ENCODE measurements at places on chromosomes 13 and 19.

DNA sequence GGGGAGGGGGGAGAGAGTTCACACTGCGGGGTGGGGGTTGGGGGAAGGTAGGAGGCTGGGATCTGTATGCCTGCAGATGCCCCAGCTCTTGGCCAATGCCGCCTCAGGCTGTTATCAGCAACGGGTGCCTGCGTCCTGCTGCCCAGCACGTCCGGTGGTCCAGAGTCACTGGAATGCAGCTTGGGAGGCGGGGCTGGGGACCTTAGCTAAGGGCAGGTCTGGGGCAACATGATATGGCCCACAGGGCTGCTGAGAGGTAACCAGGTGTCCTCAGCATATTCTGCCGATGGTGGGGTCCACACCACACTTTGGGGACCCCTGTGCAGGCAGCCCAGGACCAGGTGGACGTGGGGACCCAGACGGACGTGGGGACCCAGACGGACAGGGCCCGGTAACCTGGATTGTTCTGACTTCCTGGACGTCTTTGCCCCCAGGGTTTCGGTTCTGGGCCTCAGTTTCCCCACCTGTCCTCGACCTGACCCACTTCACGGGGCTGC is 668 bp upstream of the ARHGAP45 start:
- no peak for DNase-seq

- no peak for DNase-seq
Observed at GRCh38 chr19:46882034-46882433, 21.2 kb downstream of the ARHGAP35 start.

GRCh38 chr13:20274466-20274865 is 42.3 kb upstream of the GJB6 start:
- DNase-seq, result no peak

DNA sequence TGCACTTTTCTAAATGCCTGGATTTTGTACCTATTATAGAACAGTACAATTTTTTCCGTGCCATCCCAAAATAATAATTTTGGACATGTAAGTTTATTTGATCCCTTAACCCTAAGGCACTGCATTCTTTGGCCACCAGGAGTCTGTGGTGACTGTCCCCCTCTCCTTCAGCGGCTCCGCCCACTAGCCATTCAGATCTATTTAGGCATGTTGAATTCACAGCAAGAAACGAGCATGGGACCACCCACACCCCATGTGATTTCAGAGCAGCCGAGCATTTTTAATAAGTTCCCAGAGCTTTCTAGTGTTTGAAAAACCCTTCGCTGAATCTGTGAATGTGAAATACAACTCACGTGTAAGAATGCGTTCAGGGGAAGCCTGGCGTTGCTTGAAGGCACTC is 567.5 kb downstream of the MYO16 start:
- DNase-seq, result no peak

- DNase-seq, result no peak
Observed at GRCh38 chr13:43879755-43880181, at the start of gene LACC1. Gene LACC1 (plus strand): TSS chr13:43879904. CDS start chr13:43880986, 1,082 bp downstream.

DNA sequence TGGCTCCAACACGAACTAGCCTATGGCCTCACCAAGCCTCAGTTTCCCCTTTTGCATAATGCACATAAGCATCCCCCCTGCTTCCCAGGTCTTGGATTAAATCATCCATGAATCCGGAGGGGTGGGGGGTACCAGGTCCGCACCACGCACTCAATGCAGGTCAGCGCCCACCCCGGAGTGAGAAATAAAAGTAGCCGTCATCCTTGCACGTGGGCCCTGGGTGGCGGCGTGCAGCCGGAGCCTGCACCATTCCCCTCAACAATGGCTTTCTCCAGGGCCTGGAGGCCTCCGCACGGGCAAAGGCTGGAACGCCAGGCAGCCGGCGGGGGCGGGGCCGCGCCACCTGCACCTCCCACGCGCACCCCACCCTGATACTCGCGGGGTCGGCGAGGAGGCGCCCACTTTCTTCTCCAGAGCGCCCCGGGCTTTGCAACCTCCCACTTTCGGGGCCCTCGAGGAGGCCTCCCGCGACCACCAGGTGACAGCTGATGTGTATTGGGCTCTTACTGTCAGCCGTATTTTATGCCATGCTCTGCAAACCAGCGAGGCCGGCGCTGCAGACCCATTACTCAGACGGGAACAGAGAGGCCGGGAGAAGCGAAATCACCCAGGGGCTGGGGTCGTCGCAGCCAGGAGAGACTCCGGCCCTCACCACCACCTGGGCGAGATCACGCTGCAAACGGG is 767 bp upstream of the GADD45B start:
- DNase-seq, result peak; percentile 54

GRCh38 chr19:741506-742131 is 9.3 kb upstream of the MISP start:
- no peak for DNase-seq

- DNase-seq, result peak; percentile 35
Observed at GRCh38 chr13:32515246-32515645, 23.3 kb downstream of the N4BP2L2 start.

- DNase-seq, result no peak
Observed at GRCh38 chr19:46992699-46993535, 26.7 kb upstream of the NPAS1 start.

DNA sequence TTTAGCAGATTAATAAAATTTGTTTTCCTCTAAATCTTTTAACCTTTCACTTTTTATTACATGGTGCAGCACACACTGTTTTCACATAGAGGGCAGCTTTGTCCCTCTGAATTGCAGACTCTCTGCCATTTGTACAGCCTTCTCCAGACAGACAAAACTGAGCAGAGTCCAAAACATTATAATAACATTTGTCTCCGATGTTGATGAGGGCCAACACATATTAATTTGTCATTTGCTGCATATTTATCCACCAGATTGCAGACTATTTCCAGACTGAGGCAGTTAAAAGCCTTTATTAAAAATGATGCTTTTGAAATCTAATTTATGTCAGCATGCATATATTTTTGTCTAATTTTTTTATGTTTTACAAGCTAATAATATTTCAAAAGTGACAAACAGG is 1251.9 kb upstream of the SLC10A2 start:
- DNase-seq, result peak; percentile 58

DNA sequence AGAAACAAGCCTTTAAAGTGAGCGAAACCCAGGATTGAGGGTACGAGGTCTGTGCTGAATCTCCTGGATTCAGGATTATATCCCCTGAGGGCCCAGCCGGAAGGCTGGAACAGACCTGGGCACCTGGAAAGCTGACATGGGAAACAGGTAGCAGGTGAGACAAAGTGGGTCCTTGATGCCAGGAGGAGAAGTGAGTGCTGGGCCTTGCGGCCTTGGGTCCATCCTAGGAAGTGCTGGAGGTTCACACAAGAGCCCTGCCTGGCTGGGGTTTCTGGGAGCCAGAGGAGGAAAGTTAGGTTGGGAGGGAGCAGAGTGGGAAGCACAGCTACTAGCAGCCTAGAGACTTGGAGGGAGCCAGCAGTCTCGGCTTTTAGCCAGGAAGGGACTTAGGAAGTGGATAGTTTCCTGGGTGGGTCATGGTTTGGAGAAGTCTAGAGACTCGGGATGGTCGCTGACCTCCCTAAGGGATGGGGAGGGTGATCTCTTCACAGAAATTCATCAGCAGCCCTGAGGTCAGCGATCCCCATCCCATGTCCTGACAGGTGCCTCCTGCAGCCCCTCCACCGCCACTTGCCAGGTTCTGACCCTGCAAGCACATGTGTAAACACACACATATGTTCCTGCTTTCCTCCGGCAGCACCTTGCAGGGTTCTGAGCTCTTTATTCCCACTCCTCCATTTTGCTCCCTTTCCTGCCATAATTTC is 29.4 kb upstream of the ZNF492 start:
- no peak for DNase-seq

DNA sequence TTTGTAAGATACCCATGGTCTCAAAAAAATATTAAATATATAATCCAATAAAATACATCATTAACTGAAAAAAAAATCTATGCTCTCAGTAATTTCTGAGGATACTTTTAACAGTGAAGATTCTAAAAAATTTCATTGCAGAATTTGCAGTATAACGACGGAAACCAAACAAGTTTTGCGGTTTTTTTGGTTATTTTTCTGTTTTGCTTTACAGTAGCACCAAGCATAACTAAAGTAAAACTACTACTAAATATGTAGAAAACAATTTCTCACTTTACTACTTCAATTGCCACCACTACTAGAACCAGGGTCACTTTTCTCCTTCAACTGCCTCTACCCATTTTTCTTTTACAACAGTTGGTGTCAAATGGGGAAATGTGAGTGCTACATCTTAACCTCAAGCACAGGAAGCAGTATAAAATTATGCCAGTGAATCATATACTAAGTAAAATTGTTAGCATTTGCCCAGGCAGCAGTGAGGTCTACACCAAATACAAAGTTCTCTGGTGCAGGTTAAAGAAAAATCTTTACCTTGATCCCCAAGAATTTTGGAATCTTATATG is 24.1 kb downstream of the MICU2 start:
- no peak for DNase-seq

DNA sequence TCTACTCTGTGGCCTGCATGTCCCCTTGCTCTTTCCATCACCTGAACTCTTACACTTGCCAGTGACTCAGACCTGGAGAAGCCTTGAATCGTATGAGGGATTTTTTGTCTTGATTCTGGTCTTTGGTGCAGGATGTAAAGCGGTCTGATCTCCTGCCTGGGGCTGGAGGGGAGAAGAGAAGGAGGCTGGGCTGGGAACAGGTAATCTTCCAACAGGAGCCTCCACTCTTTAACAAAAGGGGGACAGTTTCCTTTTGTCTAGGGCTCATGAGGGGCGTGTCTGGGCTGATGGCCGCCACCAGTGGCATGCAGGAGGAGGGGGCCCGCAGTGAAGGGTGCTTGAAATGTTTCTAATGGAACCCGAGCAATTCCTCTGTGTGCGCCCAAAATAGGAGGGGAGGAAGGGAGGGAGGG is 24.7 kb downstream of the NFIX start:
- DNase-seq, result no peak

DNA sequence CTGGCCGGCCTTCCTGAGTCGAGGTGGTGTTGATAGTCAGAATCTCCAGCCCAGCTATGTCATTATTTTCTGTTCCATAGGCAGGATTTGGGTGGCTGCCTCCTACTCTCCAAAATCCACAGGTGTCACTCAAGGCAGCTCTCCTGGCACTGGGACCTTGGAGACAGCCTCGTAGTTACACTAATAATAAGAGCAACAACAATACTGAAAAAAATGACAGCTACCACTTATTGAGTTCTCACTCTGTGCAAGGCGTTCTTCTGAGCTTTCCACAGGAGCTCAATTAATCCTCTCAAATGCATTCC is 12.2 kb upstream of the KLK12 start:
- DNase-seq, result no peak

DNA sequence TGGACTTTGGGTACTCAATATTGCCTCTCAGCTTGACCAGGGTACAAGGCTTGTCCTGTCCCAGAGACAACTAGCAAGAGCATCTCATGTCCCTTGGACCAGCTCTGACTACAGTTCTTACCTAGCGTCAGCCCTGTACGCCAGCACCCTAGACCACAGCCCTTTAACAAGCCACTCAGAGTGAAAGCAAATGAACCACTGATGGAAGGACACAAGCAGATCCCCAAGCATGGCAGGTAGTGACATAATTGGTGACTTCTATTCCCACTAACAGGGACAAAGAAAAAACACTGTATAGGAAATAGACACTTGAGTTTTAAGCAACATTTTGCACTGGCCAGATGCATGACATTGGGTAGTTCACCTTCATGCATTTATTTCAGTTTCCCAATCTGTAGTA is 8.8 kb upstream of the LRCH1 start:
- no peak for DNase-seq

GRCh38 chr13:33112766-33113165 is 96.5 kb downstream of the KL start:
- DNase-seq, result no peak

- no peak for DNase-seq
Observed at GRCh38 chr13:19759669-19760068, 23.1 kb downstream of the PSPC1 start.

DNA sequence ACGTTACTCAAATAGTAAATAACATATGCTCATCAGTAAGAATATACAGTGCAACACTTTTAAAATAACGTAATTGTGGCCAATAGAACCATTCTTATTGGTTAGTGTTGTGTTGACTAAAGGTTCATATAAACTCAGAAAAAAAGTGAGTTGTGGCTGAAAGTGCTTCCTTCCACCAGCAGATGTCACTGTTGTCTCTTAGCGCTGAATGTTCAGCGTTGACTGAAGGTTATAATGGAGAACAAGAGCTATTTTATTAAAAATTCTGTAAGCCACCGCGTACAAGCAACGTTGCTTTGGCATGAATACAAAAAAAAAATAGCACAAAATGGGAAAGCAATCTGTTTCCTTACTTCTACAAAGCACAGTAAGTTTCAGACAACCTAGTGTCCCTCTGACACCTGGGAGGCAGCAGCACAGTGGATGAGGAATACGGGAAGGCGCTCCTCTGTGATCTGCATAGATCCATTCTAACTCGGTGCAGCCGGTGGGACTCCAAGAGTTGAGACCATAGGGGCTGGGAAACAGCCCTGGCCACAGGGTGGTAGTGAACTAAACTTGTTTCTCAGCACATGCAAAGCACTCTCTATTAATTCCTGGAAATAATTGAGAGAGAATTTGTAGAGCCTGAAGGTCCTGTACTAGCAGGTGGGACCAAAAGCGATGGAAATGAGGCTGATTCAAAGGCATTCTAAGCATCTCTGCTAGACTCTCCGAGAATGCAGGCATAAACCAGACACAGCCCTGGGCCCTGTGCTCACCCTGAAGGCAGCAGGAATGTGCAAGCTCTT is 23.9 kb upstream of the OXGR1 start:
- DNase-seq, result peak; percentile 57

GRCh38 chr19:17370026-17370587 is 7.0 kb downstream of the PLVAP start:
- DNase-seq, result peak; percentile 67

GRCh38 chr19:29714371-29714952 is 599 bp downstream of the C19orf12 start:
- no peak for DNase-seq

DNA sequence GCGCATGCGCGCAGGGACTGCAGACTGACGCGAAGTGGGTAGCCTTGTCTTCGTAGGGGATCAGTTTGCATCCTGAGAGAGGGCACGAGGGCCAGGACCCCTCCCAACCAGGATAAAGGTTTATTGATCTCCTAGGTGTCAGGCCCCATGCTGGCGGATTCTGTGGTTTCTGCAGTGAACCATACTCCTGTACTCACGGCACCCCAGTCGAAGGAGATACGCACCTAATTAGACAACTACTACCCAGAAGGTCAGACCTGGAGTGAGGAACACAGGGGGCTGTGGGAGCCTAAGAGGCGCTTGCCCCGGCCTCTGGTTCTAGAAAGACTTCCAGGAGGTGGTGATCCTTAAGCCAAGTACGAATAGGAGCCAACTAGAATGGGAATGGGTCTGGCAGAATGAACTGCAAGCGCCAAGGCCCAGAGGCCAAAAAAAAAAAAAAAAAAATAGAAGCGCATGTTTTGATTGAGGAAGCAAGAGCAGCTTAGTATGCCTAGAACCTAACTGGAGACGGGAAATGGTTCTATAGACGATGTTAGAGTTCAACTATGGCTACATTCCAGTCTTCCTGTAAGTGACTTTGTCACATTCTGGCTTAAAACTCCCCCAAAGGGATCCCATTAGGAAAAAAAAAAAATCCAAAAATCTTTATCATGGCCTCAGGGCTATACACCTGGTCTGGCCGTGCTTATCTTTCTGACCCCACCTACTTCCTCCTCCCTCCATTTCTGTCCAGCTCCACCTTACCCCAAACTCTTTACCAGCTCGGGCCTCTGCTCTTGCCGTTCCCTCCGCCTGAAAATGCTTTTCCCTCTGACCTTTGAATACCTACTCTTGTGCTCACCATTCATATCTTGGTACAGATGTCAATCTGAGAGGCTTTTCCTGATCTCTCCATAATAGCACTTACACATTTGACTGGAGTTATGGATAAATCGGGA is 902 bp upstream of the ZNF428 start:
- DNase-seq, result no peak

- no peak for DNase-seq
Observed at GRCh38 chr13:110062077-110062776, 244.7 kb downstream of the COL4A1 start.

- DNase-seq, result no peak
Observed at GRCh38 chr19:3094601-3095440, 659 bp downstream of the GNA11 start.

Data from amniotic epithelial cell (primary cell).